ENCODE measurements at places on chromosomes 11 and 22. TPM values are rescaled to one million over a fixed set of nuclear protein-coding genes. Genes with fewer than 3 reads are reported as not detected.

Gene ACRV1
- polyA plus RNA-seq: 0.75 TPM

DNA sequence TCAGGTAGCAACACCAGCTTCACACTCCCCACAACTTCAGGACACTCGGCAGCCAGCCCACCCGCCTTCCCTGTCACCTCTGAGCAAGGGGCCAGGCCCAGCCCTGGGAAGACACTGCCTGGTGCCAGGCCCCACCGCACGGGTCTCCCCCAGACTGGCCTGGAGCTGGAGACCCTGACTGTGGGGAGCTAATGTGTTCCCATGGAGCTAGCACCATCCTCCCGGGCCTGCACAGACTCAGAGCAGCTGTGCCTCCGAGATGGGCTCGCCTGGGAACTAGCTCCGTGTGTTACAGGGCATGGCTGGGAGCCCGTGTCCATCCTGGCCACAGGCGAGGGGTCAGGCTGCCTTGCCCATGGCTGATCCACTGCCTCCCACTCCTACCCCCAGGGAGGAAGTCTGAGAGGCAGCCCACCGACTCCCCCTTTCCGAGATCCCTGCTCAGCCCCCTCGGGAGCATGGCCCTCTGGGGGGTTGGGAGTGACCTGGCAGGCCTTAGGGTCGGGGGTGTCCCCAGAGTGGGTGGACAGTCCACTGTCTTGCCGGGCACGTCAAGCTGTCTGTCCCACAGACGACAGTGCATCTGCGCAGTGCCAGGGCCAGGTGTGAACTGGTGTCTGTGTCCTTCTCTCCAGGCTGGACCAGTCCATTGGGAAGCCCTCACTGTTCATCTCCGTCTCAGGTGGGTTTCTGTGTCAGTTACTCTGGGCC, 76.7 kb upstream of the KCNQ1OT1 start:
- DNase-seq: no peak

Gene KDM4E
- 0.23 TPM for polyA plus RNA-seq

DNA sequence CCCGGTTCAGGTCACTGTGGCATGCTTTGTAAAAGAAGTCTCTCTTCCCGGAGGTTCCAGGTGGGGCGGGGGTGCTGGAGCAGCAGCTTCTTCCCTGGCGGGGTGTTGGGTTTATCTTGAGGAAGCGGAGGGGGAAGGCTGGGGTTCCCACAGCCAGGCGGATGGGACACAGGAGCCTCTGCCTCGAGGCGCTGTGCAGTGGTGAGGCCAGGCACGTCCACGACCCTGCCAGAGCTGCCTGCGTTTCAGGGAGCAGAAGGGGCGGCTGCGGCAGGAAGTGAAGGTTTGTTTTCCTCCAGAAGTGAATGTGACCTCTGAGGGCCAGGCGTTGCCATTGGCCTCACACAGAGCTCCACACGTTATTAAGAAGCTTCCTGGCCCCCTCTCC, 20.1 kb upstream of the ADORA2A start:
- DNase-seq: no peak

DNA sequence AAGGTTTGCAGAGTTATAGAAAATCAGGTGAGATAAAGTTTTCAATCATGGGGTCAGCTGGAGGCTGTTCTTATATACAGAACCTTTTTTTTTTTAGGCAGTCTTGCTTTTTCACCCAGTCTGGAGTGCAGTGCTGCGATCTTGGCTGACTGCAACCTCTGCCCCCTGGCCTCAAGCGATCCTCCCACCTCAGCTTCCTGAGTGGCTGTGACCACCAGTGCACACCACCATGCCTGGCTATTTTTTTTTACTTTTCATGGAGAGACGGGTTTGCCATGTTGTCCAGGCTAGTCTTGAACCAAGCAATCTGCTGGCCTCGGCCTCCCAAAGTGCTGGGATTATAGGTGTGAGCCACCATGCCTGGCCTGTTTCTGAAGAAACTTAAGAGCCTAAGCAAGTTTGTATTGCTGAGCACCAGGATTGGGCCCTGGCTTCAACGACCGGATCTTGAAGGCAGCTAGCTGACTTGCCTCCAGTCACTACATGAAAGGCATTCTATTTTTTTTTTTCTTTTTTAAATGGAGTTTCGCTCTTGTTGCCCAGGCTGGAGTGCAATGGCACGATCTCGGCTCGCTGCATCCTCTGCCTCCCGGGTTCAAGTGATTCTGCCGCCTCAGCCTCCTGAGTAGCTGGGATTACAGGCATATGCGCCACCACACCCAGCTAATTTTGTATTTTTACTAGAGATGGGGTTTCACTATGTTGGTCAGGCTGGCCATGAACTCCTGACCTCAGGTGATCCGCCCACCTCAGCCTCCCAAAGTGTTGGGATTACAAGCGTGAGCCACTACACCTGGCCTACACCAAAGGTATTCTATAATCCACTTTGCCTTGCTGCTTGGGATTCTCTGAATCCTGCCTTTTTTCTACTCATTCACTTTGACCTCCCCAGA, 7.6 kb downstream of the XBP1 start:
- DNase-seq: no peak

Gene SMIM35
- polyA plus RNA-seq: 0.29 TPM

DNA sequence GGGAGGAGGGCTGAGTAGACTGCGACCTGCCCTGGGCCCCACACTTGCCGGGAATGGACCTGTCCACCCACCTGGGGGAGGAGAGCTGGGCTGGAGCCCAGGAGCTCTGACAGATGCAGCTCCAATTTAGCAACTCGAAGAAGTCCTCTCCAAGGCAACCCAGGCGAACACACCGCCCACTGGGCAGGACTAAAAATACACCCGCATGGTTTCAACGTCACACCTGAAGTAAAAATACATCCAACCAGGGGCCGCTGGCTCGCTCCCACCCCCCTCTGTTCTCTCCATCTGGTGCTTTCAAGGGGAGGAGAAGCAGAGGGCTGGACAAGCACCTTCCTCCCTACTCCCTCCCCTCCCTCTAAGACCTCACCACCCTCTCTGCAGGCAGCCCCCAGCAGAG, 119.9 kb downstream of the FEZ1 start:
- DNase-seq: no peak

Gene OR4A16
- not detected for polyA plus RNA-seq

Gene UBQLN3
- polyA plus RNA-seq: not detected

DNA sequence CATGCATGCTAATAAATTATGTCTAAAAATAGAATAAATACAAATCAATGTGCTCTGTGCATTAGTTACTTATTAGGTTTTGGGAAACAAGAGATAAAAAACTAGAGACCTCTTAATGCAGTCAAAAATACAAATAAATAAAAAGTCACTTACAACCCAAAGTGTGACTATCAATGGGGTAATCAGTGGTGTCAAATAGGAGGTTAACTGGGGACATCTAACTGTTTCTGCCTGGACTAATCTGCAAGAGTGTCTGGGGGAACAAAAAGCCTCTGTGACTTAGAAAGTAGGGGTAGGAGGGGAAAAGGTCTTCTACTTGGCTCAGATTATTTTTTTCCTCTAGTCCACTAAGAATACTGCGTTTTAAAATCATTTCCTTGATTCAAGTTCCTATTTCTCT, 810 bp upstream of the HBB start:
- no peak for DNase-seq

- no peak for DNase-seq
Measured at GRCh38 chr22:49097966-49098365, 729.7 kb downstream of the BRD1 start.

Gene B3GAT3
- polyA plus RNA-seq: 29.3 TPM

GRCh38 chr11:118012083-118012669, 26.0 kb downstream of the IL10RA start:
- DNase-seq: no peak

Gene SAA2
- not detected for polyA plus RNA-seq

Gene SPTBN2
- 48.0 TPM for polyA plus RNA-seq

Gene DUSP8
- polyA plus RNA-seq: 2.9 TPM

- DNase-seq: no peak
Measured at GRCh38 chr22:47540011-47540410, 777.6 kb downstream of the TBC1D22A start.
